Cortex of kidney (tissue), 1 donor: ENCODE measurements at places on chromosomes 5 and 9.

DNA sequence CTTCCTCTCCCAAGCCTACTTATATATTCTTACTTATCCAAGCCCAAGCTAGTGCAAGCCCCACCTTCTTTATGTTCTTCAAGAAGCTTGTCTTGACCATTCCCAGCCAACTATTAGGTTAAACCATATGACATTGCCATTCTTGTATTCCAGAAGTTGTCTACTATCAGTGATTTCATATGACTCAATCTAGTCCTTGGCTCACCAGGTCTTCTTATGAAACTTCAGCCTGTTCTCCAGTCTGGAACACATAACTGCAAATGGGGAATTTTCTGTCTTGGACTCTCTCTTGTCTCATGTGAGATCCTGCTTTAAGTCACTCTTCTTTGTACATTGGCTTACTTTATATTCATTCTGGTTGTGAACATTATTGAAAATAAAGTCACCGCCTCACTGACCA is 130.7 kb downstream of the TTLL11 start:
- DNase-seq: no peak

GRCh38 chr5:40429258-40430100 is 250.2 kb upstream of the PTGER4 start:
- no peak for DNase-seq

- DNase-seq: no peak
Observed at GRCh38 chr9:115204904-115205453, 87.0 kb upstream of the TNC start.

DNA sequence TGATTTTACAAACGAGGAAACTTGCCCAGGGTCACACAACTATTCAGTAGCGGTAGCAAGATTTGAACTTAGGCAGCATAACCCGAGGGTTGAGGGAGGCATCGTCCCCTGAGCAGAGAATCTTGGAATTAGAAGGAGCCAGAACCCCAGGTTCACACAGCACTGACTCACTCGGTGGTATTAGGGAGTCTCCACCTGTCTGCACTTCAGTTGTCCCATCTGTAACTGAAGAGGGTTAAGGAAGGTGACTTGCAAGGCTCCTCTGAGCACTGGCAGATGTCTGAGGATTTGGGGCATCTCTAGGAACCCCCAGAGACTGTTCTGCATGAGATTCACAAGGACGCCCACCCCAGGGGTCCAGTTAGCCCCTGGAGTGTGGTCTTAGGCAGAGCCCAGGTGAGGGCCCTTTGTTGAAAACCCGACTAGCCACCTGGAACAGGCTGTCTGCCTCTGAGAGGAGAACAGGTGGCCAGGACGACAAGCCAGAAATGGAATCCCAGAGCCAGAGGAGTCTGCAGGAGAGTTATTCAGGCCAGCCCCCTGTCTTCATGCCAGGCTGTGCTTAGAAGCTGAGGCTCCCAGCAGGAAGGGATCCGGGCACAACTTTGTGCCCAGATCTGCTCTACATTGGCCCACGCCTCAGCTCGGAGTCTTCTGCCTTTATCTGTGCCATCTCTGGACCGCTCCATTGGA is 50.0 kb upstream of the ORM1 start:
- no peak for DNase-seq

DNA sequence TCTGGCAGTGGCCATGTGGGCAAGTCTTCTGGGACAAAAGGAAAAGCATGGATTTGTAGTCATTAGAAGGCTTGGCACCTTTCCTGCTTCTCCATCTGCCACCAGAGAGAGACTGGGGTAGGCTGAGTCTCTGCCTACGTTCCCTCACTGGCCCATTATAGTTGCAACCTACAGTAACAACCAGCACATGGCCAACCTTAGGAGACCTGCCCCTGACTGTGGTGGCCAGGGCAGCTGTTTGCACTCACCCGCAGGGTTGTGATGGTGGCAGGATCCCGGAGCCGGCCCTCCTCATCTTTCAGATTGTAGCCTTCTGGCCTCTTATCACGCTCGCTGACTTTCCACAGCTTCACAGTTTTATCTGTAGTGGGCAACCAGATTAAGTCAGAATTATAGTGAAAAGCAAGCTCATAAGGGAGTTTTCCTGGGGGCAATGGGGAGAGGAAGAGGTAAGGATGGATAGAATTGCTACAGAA is 174.9 kb upstream of the GPR151 start:
- DNase-seq: no peak

- no peak for DNase-seq
Observed at GRCh38 chr9:128072144-128073021, 4.4 kb downstream of the SLC25A25 start.

GRCh38 chr5:179749857-179750508 is 17.4 kb downstream of the MAML1 start:
- no peak for DNase-seq

- DNase-seq: no peak
Observed at GRCh38 chr9:136437839-136438547, 1.7 kb downstream of the INPP5E start.

- no peak for DNase-seq
Observed at GRCh38 chr5:140560227-140560626, 3.0 kb upstream of the SRA1 start.

DNA sequence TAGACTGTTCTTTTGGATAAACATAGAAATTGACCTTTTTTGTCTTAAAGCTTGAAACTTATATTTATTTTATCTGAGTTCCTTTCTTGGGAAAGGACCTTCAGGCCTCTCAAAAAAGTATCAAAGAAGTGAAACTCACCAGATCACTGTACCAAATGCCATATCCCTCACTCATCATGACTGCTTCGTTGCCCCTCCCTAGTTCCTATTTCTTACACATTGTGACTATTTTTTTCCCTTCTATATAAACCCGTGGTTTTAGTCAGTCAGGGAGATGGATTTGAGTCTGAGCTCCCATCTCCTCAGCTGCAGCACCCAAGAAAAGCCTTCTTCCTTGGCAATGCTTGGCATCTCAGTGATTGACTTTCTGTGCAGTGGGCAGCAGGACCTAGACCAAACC is 129.4 kb downstream of the LPAR1 start:
- DNase-seq: no peak

GRCh38 chr5:17276445-17276844 is 59.0 kb downstream of the BASP1 start:
- no peak for DNase-seq

GRCh38 chr5:127802477-127802865 is 99.3 kb downstream of the CCDC192 start:
- no peak for DNase-seq

DNA sequence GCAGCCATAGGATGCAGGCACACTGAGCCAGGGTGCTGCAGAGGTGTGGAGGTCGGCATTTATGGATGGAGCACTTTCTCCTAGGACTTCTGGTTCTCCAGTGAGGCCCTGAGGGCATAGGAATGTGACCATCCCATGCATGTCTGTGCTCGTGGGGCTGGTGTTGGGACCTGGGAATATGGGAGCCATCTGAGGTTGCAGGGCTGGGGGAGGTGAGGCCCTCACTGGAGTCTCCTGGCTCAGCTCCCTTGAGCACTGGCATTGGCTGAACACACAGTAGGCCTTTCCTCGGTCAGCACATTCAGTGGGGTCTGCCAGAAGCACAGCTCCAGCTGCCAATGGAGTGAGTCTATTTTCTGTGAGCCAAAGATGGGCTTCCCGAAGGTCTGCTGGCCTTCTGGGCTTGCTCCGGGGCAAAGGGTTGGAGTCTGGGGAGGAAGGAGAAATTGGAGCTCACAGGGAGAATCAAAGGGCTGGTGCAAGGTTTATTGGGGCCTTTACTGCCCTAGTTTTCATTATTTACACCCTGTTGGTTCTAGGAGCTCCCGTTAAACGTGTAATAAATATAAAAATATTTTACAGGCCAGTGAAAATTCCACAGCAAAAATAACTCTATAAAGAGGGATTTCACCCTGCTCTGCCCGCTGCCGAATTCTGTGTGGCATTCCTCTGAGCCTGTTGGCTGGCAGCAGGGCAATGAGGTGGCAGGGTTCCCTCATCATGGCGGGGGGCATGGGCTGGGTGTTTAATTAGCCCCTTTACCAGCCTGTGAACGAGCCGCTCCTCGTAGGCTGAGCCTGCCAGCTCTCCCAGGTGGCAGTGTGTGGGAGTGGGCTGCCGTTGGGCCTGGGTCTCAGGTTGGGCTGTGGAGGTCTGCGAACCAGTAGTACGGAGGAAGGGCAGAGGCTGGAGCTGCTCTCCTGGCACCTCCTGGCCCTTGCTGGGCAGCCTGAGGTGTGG is 31.6 kb upstream of the PITX1 start:
- no peak for DNase-seq

- DNase-seq: no peak
Observed at GRCh38 chr9:129623331-129623730, 2.4 kb upstream of the C9orf50 start.

DNA sequence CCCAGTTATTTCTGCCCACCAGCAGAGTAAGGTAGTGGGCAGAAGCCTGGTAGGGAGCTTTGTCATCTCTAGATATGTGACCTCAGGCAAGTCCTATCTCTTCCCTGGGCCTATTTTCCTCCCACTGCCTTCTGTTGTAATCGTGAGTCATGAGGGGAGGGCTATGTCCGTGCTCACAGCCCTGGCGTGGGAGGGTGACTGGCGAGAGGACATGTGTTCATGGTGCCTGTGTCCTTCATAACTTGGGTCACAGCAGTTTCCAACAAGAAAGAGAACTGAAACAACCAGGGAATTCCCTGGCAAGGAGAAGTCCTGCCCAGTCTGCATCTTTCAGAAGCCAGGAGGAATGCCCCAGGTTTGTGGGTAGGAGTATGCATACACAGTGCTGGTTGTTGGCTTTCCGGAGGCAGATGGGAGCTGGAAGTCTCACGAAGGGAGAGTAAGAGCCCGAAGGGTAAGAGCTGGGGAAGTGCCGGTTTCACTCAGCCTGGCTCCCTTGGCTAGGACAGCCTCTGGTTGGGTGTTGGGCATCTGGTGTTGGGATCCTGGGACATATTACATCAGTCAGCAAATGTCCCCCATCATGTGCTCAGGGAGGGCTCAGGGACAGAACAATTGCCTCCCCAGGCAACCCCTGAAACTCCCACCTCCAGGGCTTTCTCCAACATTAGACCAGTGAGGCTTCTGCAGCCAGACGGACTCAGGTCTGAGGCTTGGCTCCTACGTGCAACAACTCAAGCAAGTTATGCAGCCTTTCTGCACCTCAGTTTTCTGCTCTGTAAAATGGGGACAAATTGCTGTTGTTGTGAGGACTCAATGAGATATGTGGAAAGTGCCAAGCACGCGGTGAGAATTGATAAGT is 4.3 kb upstream of the TIFAB start:
- DNase-seq: no peak

DNA sequence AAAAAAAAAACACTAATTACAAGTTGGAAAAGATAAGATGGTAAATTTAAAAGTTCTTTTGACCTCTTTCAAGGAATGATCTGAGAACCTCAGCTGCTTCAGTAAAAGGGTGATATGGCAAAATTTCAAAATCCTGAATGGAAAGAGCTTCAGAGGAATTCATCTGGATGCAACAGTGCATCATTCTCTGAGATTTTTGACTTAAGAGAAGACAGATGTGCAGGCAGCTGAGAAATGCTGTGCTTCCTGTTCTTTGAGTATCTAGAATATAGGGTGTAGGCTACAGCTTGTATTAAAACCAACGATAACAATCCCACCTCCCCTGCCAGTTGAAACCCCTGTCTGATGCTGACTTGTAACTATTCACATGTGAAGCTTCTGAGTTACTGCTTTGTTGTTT is 6.2 kb downstream of the FRMPD1 start:
- no peak for DNase-seq

- no peak for DNase-seq
Observed at GRCh38 chr5:368183-369084, 46.9 kb downstream of the AHRR start.

GRCh38 chr5:81626524-81626923 is 124.4 kb downstream of the SSBP2 start:
- no peak for DNase-seq

DNA sequence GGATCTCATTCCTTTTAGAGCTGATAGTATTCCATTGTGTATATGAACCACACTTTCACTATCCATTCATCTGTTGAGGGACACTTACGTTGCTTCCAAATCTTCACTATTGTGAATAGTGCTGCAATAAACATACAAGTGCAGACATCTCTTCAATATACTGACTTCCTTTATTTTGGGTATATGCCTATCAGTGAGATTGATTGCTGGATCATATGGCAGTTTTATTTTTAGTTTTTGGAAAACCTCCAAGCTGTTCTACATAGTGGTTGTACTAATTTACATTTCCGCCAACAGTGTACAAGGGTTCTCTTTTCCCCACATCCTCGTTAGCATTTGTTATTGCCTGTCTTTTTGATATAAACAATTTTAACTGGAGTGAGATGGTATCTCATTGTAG is 33.8 kb upstream of the LECT2 start:
- DNase-seq: no peak

DNA sequence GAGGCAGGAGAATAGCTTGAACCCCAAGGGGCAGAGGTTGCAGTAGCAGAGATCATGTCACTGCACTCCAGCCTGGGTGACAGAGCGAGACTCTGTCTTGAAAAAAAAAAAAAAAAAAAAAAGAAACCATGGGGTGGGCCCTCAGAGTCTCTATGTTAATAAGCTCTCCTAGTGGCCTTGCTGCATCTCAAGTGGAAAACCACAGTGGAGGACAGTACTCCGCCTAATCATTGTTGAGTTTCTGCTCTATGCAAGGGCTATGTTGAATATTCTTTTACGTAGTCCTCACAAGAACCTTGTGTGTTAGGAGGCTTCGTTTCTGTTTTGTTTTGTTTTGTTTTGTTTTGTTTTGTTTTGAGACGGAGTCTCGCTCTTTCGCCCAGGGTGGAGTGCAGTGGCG is 48.9 kb downstream of the TJP2 start:
- DNase-seq: no peak

- DNase-seq: no peak
Observed at GRCh38 chr5:158640593-158640980, 459.1 kb downstream of the EBF1 start.

DNA sequence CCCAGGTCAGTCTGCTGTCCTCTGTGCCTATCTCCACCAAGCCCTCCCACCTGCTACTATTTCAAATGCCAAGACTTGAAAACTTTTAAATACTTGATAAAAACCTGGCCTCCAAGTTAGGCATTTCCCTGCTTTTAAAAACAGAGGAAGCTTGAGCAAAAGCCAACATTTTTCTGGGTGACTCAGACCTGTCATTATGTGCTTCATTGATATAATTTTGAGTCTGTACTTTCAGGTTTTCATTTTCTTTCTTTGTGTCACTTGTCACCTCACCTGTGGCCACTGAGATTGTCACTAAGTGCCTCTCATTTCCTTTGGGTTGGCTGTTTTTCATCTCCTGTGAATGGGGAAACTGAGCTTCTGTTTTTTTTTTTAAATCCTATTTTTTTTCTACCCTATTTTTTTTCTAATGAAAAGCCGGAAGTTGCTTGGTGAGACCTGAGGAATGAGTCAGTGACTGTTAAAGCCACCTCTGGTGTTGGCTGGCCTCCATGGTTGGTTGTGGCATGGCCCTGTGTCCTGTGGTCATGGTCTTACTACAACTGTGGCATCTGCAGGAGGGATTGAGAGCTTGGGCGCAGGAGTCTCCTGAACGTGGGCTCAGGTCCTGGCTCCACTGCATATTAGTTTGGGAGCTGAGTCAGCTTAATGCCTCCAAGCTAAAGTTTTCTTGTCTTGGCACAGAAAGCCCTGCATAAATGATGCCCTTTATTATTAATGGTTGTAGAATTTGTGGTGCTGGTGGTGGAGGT is 56.7 kb downstream of the ARHGAP26 start:
- no peak for DNase-seq
